Occipital lobe (tissue), 3 donors: ENCODE measurements at places on chromosomes 2 and 18. TPM values are rescaled to one million over a fixed set of nuclear protein-coding genes. Genes with fewer than 3 reads are reported as not detected.

The AGXT gene
- not detected for total RNA-seq

GRCh38 chr18:3410273-3410672 lies 39.7 kb upstream of the TGIF1 start:
- no peak for DNase-seq

DNA sequence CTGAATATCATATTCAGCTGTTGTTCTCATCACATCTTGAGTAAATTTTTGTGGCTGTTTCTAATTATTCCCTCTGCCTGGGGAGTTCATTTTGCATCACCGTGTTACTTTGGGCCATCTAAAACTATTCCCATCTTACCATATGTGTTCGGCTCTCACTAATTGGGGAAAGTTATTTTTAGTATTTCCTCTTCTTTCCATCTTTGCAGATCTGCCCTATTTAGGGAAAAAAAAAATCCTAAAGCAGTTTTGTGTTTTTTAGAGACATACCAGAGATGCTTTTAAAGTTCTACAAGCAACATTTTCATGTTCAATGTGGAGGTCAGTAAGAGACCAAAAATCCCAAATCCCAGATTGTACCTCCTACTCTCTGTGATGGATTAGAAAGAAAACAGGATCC lies 111.3 kb upstream of the NDUFV2 start:
- DNase-seq = no peak

DNA sequence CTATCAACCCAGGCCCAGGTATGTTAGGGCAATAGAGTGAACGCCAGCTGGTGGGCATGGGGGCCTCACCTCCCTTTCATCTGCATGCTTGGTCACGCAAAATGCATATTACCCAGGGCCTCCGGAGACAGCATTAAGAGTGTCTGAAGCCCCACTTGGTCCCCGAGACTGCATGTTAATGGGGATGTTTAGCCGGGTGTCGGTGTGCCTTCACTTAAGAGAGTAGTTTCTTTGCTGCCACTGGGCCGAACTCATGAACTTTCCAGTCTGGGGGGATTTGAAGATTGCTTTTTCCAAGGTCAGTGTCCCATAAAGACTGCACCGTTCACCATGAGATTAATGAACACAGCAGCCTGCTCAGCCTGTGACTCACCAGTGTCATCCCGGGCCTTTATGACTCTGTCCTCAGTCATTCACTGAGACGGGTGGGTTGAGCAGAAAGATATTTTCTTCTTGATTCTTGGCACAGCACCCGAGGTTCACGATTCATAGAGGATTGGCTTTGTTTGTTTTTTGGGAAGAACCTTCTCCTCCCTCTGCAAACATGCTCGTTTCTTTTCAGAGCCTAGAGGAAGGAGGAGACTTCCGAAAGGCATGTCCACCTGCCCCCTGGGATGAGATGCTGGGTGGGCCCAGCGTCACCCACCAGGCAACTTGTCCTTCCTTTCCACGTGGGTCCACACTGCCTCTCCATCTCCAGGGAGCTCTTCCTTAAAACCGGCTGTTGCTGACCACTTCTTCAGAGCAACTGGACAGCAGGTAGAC lies 199.1 kb downstream of the GLI2 start:
- no peak for DNase-seq

GRCh38 chr2:19505199-19506136 lies 147.0 kb upstream of the OSR1 start:
- no peak for DNase-seq

DNA sequence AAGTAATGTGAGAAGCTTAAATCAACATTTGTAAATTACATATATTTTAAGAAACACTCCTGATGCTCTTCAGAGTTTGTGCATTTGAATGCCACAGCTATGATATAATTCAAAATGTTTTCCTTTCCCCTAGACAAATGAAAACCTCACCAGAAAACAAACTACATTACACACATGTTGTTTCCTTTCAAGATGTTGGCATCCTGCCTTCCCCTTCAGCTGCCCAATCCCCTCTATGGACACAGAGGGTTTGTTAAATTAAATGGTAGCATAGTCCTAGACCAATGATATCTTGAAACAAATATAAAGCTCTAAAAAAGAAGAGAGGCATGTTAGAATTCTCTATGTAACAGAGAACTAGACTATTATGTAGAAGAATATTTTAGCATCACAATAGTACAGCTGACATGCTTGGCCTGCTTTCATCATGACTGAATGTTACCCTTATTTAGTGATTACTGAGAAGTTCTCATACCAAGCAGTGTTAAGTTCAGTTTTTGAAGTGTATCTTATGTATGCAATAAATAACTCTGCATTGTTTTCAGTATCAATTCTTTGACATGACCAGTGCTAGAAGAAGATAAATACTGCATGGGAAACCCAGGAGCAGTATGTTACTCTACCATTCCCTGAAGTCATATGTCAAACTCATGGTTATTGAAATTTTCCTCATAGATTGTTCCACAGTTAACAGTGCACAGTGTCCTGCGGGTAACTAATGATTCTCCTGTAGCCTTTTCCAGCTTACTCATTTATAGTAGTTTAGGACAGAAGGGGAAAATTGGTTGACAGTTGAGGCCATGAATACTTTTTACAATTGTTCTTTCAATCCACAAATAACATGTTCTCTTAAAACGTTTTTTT lies 316.3 kb upstream of the KCNJ3 start:
- DNase-seq = no peak

GRCh38 chr2:189631849-189632248 lies 29.4 kb upstream of the ASNSD1 start:
- no peak for DNase-seq

- DNase-seq = no peak
These were observed 4.4 kb upstream of the SERPINB5 start for GRCh38 chr18:63472380-63472779.

DNA sequence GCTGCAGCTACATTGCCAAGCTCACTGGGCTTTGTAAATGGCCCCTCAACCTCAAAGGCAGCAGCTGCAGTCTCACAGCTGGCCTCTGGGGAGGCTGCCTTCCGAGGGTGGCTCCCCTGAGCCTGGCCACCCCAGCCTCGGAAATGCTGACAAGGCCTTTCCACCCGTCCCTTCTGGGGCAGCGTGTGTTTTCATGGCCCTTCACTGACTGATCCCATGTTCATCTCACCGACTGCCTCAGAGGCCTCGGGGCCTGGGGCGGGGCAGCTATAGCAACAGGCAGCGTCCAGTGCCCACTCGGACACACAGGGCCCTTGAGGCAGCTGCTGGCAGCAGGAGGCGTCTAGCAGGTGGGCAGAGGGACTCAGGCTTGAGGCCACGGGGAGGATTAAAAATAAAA lies 149.7 kb downstream of the GLI2 start:
- no peak for DNase-seq

The PROKR1 gene
- 2.0 TPM for total RNA-seq

DNA sequence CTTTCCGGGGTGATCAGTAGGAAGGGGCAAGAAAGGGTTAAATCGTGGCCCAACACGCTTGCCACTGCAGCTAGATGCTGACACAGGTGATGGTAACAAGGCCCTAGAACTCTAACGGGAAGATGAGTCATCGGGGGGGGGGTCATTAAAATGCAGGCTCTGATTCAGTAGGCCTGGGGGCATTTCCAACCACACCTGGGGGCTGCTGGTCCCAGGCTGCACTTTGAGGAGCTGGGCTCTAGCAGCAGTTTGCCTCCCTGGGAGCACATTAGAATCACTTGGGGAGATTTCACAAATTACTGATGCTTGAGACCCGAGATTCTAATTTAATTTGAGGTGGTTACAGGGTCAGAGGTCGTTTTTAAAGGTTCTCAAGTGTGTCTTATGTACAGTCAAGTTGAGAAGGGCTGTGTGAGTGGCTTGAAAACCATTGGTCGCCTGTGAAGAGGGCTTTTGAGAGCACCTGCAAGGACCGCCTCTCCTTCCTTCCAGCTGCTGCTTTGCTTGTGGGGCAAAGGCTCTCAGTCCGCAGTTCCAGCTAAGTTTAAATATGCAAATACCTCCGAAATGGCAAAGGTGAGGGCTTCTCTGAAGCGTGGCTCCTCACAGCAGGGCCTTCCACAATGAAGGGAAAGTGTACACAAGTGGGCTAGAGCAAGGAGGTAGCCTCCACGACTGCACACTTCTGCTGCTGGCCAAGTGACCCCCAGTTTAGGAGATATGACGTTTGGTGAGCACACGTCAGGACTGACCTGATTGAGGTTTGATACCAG lies 128.0 kb upstream of the MSH6 start:
- DNase-seq = no peak

DNA sequence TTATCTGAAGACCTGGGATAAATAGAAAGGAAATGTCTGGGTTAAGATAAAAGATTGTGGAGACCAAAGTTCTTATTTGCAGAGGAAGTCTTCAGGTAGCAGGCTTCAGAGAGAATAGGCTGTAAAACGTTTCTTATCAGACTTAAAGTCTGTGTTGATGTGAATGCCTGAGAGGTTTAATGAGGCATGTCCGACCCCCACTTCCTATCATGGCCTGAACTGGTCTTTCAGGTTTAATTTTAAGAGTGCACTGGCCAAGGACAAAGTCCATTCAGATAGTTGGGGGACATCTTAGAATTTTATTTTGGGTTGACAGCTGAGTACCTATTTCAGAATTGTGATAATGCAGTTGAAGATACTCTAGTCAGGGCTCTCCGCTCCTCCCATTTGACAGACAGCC lies 92.1 kb downstream of the ATL2 start:
- DNase-seq = no peak

DNA sequence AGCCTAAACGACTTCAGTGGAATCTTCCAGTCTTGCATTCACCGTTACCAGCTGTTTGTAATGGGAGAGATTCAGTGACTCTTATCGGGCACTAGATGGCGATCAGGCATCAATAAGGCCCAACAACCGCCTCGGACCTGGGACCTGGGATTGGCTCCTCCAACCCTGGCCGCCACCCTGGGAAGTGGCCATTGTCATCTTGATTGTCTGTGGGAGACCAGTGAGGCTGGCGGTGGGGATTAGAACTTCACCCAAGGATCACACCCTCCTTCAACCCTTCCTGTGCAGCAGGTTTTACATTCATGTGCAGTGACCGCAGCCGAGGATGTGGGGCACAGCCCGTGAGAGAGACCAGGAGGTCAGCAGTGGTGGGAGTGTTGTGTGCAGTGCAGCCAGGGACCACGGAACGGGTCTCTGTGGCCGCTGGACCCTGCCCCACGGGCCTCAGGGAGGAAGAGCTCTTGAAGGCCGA lies 85.3 kb downstream of the SPP2 start:
- DNase-seq = no peak

DNA sequence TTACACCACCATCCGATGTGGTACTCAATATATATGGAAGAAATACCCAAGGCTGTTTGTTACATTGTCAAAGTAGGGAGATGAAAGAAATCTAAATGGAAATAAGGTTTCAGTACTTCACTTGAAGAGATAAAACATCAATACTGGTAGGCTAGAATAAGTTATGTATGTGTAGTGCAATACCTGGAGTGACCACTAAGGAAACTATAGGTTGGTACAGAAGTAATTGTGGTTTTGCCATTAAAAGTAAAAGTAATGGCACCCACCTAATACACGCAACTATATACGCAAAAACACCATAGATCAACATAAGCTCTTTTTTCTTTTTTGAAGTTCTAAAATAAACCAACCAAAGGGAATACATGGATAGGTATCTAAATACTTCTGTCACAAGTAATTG lies 143.2 kb upstream of the KYNU start:
- no peak for DNase-seq

DNA sequence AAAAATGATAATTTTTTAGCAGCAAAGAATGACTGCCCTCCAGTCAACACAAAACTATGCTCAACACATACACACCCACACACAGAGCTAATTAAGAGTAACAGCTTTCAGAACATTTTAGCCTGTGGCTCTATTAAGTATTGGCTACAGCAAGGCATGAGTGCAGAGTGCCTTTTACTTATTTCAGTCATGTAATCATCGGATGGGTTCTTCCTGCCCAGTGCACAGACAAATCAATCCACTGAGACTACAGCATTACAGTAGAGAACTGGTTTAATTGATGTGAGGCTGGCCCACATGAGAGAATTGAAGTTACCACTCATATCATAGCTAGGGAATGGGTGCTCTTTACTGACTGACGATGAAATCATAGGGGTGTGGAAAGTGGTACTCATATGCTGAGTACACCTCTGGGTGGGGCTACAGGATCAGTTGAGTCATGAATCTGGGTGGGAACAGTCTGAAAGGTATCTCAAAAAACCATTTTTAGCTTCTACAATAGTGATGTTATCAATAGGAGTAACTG lies 241.0 kb downstream of the FSIP2 start:
- no peak for DNase-seq

GRCh38 chr2:237625216-237625705 lies 2.1 kb upstream of the LRRFIP1 start:
- no peak for DNase-seq

The TMEFF2 gene
- 50.4 TPM for total RNA-seq

DNA sequence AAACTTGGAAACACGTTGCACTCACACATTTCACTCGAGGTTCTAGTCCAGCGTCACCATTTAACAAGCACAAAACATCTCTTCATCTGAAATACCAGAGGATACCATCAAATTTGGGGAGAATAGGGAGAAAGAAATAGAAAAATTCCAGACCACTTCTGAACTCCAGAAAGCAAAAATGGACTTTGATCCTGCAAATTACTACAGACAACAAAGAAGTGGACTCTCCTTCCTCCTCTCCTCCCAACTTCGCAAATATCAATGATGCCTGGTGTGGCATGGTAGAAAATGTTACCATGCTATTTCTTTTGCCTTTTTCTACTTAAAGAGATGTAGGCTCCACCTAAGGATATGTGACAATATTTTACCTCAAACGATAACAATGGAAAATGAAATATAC lies 13.5 kb downstream of the UXS1 start:
- no peak for DNase-seq

DNA sequence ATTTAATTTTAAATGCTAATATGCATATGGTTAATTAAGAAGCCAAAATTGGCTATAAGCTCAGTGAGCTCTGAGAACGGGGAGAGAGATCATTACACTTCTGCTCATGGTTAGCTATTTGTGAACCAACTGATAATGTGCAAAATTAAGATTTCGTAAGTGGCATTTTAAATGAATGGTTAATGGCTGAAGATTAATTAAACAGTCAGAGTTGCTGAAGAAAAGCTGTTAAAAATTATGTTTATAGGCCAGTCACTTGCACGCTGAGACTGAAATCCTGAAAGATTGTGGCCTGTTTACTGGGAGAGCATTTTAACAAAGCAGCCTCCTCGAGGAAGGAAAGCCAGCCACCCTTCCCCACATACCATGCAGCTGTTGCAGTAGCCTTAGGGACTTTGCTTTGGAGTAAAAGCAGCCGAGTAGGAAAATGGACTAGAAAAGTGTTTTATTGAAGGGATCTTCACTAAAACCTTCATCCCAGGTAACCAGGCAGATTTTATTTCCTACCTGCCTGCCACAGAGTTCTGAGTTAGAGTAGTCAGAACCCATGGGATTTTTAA lies 218.8 kb upstream of the NRP2 start:
- no peak for DNase-seq
